Stimulated activated CD8-positive, alpha-beta memory T cell treated with anti-CD3 and anti-CD28 coated beads, Interleukin-12 subunit alpha, Interleukin-12 subunit beta, amount 100 ng/mL, for 1 hour (primary cell): ENCODE measurements at places on chromosomes 5 and 9.

DNA sequence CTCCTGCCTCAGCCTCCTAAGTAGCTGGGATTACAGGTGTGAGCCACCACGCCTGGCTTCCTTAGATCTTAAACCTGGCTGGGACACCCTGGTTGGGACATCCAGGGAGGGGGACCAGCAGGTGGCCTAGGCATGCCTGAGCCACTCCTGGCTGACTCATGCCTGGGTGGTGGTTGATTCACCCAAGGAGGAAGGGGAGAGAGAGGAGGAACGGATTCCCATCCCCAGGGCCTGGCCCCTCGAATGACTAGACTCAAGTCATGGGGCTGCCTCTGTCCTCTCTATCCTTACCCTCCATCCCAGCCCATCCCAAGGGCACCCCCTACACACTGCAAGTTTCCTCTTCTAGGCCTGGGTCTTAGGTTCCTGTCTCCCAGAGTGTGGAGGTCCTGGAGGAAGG is 12.7 kb downstream of the EEIG1 start:
- no peak for DNase-seq

DNA sequence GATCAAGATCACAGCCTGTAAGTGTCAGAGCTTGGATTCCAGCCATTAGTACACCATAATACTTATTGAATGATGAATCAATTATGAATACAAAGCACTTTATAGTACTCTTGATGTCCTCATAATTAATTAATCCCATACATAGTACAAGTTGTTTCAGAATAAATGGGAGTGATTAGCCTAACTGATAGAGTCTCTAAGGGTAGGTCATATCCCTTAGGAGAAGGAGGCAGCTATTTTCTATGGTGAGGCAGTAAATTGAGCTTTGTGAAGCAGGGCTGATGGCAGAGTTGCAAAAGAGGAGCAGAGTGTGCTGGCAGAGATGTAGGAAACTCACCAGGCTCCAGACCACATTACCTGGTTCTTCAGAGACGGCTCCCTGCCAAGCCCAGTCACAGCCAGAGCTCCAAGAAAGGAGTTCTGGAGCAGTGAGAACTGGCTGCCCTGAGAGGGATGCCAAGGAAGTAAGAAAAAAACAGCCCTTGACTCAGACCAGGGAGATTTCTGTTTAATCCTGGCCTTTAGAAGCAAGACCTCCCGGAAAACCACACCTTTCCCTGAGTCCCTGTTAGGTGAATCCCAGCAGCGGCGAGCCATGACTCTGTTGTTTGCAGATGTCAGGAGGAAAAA is 112.9 kb downstream of the SH3TC2 start:
- no peak for DNase-seq

DNA sequence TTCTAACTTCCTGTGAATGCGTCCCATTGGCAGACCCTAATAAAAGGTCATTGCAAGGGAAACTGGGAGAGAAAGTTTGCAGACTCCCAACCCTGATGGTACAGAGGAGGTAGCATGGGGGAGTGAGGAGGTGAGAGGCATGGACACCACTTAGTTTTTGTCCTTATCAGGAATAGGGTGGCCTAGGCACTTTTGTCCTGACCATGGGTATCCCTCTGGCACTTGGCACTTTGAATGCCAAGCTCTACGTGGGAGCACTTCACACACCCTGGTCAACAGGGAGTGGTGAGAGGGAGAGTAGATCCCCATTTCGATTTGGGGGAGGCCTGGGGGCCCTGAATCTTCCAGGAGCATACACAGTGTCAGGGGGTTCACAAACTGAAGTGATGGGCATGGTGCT is 75.6 kb upstream of the SH3PXD2B start:
- no peak for DNase-seq

- DNase-seq: no peak
Observed at GRCh38 chr5:122704247-122705036, 70.4 kb upstream of the SNX2 start.
